NCI-H187 treated with DMSO at 0.1 percent for 48 hours (cell line): ENCODE measurements at places on chromosomes 13 and 19.

- no peak for DNase-seq
Measured at GRCh38 chr13:41637586-41637985, 180.2 kb downstream of the RGCC start.

- no peak for DNase-seq
Measured at GRCh38 chr13:113592571-113592970, 8.0 kb downstream of the TFDP1 start.

DNA sequence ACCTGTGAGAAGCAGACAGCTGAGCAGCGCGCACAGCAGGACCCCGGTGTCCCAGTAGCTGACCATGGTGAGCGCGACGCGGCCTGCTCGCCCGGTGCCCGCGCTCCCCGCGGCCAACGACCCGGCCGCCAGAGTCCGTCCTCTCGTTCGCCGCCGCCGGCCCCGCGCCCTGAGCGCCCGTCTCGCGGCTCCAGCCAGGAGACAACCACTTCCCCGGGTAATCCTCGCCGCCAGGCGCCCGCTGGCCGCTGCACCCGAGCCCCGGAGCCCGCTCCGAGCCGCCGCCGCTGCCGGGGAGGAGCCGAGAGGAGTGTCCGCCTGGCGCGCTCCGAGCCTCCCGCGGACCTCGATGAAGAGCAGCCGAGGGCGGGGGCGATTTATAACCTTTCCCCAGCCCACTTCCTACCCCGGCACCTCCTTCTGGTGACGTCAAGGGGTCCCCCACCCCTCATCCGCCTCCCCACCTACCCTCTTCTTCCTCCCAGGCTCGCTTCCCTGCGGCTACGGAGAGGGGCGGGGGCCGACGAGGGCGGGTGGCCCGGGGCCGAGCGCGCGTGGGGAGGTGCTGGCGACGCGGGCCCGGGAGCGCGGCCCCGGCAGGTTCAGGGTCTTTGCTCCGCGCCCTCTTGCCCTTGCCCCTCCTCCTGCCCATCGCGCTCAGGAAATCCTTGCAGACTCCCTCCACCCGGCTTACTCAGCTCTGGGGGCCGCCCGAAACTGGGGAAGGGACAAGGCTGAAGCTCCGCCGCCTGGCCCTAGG is at the start of gene FLT1:
Gene FLT1, minus strand, starts transcription at position 351 of the 760 bp plus-strand sequence. Its CDS starts 285 bp downstream, at position 66.
- DNase-seq, result no peak

DNA sequence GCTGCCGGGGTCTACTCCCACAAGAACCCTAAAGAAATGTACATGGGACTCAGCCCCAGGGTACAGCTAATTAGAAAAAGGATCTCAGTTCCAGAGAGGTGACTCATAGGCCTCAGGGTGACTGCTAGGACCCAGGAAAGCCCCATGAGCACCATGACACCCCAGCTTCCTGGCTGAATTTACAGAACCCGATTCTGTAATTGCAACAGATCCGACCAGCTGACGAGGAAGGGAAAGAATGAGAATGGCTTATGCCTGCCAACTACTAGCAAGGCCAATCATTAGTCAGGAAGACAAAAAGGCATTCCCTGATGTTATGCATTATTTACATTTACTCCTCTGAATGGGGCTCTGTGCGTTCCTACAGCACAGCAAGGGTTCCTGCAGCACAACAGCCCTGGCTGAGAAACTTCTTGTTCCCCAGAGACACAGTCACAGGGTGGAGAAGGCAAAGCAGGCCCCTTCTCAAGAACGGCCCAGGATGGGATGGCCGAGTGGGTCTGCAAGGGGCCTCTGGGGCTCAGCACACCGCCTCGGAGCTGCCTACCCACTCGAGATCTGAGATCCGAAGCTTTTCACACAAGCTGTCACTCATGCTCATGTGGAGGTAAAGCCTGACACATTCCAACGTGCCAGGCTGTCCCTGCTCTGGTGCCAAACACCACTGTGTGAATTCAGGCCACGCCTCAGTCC is 27.2 kb downstream of the PBX4 start:
- no peak for DNase-seq

- no peak for DNase-seq
Measured at GRCh38 chr13:50812242-50812641, 31.2 kb downstream of the DLEU7 start.

GRCh38 chr13:47148543-47148942 is 251.7 kb upstream of the HTR2A start:
- DNase-seq, result no peak

GRCh38 chr19:16376649-16377048 is 52.0 kb downstream of the KLF2 start:
- DNase-seq, result no peak

DNA sequence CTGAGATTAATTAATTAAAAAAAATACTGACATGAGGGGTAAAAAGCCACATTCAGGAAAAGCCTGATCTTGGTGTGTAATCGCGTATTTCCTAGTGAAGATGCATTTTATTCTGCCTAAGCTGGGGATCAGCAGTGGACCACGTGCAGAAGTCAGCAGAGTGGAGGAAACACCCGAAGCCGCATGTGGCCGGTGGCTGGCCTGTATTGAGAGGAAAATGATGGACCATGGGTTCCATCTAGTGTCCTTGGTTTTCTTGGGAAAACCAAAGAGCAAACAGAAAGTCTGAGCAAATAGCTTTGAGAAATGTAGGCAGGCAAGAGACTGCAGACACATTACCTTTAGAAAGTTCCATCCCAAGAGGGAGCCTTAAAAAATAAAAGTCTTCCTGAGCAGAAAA is 23.7 kb upstream of the SHISA2 start:
- no peak for DNase-seq

DNA sequence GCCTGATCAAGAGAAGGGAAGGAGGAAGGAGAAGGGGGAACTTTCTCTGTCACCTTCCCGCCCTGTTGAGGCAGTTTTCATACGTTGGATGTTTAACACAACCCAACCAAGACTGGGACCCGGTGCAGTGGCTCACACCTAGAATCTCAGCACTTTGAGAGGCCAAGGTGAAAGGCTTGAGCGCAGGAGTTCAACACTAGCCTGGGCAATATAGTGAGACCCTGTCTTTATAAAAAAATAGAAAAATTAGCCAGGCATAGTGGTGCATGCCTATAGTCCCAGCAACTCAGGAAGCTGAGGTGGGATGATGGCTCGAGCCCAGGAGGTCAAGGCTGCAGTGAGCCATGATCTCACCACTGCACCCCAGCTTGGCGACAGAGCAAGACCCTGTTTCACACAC is 59.4 kb upstream of the PEG3 start:
- no peak for DNase-seq

DNA sequence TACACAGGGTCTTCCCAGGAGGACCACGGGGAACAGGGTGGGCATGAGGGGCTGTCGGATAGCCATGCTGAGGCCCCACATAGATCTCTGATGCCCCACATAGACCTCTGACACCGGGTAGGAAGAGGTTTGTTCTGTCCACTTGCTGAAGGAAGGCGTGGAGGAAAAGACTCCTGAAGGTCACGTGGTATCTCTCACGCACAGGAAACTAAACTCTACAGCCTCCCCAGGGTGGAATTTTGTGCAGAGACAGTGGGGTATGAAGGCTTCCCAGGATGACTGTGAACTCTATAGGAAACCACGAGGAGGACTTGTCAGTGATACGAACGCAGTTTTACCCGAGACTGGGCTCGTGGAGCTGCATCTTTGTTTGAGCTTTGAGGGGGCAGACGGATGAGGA is 2.8 kb downstream of the EVI5L start:
- DNase-seq, result no peak

DNA sequence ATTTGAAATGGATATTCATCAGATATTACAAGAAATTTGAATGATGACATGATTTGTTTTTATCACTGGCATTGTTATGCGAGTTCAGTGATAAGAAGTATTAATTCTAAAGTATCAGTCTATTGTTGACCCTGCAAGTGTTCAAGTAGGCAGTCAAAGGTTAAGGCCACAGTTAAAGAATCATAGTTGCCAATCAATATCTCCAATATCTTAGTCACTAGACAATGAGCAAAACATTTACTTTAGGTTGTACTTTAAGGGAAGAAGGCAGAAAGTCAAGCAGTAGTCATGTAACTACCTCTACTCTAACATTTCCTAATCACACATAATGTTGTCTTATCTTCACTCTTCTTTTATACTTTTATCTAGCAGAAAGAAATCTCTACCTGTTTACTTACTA is 709.8 kb downstream of the PCDH17 start:
- no peak for DNase-seq

- DNase-seq, result no peak
Measured at GRCh38 chr13:32310134-32310706, 4.9 kb downstream of the ZAR1L start.

- DNase-seq, result no peak
Measured at GRCh38 chr13:21475115-21475514, 16.0 kb upstream of the ZDHHC20 start.

DNA sequence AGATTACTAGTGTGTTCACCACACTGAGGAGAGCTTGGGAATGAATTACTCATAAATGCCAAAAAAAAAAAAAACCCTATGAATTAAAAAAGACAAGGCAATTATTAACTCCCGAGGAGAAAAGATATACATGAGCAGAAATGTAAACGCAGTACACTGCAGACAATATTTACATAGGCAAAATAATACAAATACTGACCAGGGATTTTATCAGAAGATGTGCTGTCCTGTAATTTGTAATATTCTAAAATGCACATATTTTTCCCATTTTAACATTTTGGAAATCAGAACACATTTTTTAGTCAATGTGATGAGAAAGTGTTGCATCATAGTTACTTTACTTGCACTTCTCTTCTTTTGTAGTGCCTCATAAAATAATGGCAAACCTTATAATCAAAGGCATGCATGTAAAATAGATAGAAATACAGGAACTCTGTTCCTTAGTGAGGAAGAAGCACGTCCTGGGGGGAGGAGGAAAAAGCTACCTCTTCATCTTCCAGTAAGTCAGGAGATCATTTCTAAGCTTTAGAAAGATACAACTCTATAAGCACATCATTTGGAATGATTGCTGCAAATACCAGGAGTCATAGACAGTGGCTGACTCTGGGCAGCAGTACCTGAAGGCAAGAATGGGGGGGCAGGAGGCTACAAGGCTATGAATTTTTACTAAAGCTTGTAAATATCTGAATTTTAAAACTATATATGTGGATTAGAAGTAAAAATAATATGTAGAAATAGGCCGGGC is 46.3 kb upstream of the KATNAL1 start:
- DNase-seq, result no peak

GRCh38 chr19:1028062-1028926 is 1.9 kb downstream of the CNN2 start:
- DNase-seq, result no peak

DNA sequence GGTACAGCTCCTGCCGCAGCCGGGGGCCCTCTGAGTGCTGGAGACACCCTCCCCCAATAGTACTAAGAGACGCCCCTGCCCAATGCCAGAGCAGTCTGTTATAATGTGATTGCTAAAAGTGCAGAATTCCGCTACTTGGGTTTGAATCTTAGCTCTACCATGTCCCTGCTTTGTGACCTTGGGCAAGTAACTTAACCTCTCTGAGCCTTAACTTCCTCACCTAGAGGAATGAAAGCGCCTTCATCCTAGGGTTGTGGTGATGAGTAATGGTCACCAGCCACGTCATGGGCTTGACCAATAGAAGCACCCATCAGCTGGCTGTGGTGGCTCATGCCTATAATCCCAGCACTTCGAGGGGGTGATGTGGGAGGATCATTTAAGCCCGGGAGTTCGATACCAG is 6.5 kb downstream of the PLEKHG2 start:
- no peak for DNase-seq

- DNase-seq, result no peak
Measured at GRCh38 chr19:11856596-11857250, 8.2 kb downstream of the ZNF439 start.

GRCh38 chr13:92028695-92029094 is 630.3 kb downstream of the GPC5 start:
- no peak for DNase-seq

DNA sequence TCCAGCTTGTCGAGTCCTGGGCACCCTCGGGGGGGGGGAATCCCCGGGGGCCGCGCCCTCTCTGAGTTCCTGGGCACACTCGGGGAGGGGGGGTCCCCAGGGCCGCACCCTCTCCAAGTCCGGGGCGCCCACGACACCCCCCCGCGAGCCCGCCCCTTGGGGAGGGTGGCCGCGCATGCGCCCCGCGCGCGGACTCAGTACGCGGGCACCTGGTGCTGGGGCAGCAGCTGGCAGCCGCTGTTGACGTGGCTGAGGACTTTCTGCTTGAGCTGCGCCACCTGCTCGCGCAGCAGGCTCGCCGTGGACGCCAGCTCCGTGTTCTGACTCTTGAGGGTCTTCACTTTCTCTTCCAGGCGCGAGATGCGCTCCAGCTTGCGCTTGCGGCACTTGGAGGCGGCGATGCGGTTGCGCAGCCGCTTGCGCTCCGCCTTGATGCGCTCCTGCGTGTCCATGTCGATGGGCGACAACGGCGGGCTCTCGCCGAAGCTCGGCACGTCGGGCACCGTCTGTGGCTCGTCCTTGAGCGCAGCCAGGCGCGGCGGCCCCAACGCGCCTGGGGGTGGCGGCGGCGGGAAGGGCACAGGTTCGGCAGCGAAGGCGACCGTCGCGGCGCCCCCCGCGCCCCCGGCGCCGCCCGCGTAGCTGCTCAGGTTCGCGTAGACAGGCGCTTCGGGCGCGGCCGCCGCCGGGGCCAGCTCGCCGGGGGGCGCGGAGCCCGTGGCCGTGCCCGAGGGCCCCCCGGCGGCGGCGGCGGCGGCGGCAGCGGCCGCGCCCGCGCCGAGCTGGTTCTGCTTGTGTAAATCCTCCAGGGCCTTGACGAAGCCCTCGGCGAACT is 958 bp downstream of the JUND start:
- no peak for DNase-seq

GRCh38 chr13:31703780-31704179 is 35.5 kb upstream of the RXFP2 start:
- DNase-seq, result no peak

GRCh38 chr13:108895220-108895704 is 265.9 kb downstream of the MYO16 start:
- DNase-seq, result no peak

GRCh38 chr13:67763384-67763783 is 533.2 kb upstream of the PCDH9 start:
- DNase-seq, result no peak

GRCh38 chr13:31068119-31068423 is 93.6 kb downstream of the HSPH1 start:
- no peak for DNase-seq

- DNase-seq, result no peak
Measured at GRCh38 chr19:49331616-49332055, 3.6 kb upstream of the CD37 start.

GRCh38 chr13:96821381-96821780 is 172.9 kb downstream of the OXGR1 start:
- DNase-seq, result no peak

DNA sequence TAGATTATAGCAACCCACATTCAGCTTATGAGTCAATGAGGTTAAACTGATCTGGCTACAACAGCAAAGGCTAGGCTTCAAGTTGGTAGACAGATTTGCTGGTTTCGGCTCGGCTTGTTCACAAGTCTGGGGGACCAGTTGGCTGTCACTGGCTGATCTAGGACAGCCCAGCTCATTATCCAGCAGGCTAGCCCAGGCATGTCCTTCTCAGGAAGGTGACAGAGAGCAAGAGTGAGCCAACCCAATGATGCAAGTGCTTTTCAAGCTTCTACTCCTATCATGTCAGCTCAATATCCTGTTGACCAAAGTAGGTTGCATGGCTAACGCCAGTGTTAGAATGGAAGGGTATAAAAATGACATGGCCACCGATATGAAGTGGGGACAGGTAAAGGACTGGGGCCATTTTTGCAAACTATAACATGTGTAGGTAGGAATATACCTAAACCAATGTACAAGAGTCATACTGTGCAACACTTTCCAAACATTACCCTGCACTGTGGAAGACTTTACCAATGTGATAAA is 220.9 kb upstream of the SOX21 start:
- DNase-seq, result no peak
